ENCODE measurements at places on chromosomes 2 and 18. TPM values are rescaled to one million over a fixed set of nuclear protein-coding genes. Genes with fewer than 3 reads are reported as not detected.

DNA sequence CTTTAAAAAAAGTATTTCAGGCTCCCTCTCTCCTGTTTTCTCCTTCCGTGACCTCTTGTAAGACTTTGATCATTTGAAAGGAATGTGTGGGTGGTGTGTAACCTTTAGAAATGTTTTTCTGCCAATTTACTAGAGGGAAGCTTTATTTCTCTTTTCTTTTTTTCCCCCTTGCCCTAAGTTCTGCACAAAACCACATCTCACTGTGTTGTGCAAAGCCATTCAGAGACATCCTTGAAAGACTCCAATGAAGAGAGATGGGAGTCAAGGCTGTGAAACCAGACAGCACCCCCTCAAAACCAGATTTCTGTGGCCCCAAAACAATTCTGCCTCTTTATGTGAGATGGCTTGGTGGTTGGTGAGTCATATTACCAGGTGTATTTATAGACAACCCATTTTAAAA is 184.6 kb upstream of the ERBB4 start:
- DNase-seq, result peak; percentile 76

DNA sequence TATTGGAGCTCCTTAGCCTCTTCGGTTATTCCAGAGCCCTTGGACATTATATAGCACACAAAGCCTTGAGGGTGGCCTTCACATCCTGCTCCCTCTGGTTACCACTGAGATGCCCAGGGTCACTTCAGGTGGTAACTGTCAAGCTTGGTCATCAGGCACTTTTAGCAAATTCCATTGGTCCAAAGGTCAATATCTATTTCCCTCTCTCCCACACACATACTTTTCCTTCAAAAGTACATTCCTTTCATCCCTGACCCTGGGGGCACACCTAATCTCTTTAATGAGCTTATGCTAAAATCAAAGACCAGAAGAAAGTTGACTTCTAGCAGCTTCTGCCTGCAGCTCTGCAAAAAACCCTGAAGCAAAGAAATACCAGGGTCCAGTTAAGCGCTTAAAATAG is 172.0 kb upstream of the NRP2 start:
- DNase-seq, result no peak

GRCh38 chr2:36582538-36582937 is 15.4 kb downstream of the FEZ2 start:
- no peak for DNase-seq

COLEC12 gene
- 11.6 TPM for total RNA-seq

CNTNAP5 gene
- 0.30 TPM for total RNA-seq

RBKS gene
- 1.6 TPM for total RNA-seq

TTN gene
- 0.50 TPM for total RNA-seq
